ENCODE measurements at places on chromosomes 5 and 9. TPM values are rescaled to one million over a fixed set of nuclear protein-coding genes. Genes with fewer than 3 reads are reported as not detected.

The OGN gene
- total RNA-seq = not detected

GRCh38 chr5:38433160-38433861, 123.1 kb downstream of the LIFR start:
- peak; percentile 74 for DNase-seq

DNA sequence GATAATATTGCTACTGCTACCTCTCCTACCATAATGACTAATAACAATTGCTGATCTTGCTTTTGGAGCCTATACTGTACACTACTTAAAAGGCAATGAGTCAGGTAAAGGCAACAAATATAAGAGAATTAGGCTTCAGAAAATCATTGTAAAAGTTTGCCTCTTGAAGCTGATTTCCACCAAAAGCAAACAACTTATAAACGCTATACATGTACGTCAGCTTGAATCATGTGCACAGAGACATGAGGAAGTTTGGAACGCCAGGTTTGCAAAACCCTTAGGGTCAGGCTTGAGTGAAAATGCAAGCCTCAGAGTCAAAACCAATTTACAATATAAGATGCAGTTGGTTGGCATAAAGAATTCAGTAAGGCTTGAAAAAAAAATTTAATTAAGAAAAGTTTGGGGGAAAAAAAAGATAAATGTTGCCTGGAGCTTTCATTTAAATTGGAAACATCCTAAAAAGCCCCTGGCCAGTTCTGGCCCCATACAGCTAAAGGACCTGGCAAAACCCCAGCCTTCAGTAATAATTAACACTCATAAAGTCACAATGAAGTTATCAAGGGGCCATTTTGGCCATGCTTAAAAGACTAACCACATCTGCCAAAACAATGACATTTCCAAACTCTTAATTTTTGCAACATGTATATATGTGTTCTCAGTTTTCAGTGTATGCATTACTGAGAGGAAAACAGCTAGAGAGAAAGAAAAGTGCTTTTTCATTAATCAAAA, 181.0 kb upstream of the NFIL3 start:
- no peak for DNase-seq

GRCh38 chr9:129054163-129054851, 17.9 kb downstream of the MIGA2 start:
- no peak for DNase-seq

DNA sequence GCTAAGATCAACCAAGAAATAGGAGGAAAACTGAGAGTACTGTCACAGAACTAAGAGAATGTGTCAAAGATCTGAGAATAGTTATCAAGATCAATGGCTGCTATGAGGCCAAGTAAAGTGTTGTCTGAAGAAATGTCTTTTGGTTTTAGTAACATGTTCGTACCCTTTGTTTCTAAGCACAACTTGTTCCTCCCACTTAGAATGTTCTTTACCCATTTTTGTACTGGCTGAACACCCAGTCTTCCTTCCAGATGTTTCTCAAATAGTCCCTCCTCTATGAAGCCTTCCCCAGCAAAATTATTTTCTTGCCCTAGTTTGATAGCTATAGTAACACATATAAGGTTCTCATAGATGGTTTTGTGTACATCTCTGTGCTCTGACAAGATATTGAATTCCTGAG, 191.5 kb downstream of the WDR70 start:
- no peak for DNase-seq

DNA sequence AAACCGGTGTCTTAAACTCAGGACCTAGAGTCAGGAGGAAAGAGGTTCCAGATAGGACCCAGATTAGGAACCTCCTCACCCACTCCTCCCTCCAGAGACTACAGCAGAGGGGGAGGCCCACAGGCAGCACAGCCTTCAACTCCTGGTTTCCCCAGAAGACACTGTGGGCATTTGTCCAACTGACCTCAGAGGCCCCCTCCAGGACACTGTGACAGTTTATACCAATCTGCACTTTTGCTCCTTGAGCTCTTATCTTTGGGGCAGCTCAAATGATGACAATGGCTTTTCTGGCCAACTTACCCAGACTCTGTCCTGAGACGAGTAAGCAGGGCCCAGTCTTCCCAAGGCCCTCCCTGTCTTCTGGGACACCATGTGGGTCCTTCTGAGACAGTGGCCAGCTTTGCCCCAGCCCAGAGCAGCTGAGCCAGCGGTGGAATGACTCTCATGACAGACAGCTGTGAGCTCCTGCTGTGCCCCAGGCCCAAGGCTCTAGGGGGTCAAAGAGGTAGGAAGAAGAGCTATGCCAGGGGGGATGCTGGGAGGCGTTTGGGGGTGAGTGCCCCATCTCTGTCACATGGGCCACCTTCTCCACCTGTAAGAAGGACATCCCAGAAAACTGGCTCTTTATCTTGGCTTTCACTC, 14.3 kb downstream of the OR2V2 start:
- DNase-seq = no peak

Measured in H4 (cell line).